ENCODE measurements at places on chromosomes 13 and 19. TPM values are rescaled to one million over a fixed set of nuclear protein-coding genes. Genes with fewer than 3 reads are reported as not detected.
A peak's percentile ranks its signal among the peaks of the same experiment; 100 is the strongest.

Gene CD37
- 26.1 TPM for total RNA-seq

Gene ZNF787
- total RNA-seq = 13.7 TPM

Gene ZNF66
- 14.1 TPM for total RNA-seq

Gene FARSA
- 55.0 TPM for total RNA-seq

Gene CEACAM7
- total RNA-seq = not detected

Gene SLAIN1
- total RNA-seq = 17.0 TPM

GRCh38 chr19:3798137-3798536 lies 12.0 kb upstream of the MATK start:
- H3K27ac ChIP-seq = no peak overlapping the region
- no peaks in the 10 kb centered on the region for H3K36me3 ChIP-seq
- peaks cover 4% of the 10 kb centered on the region for H3K4me1 ChIP-seq

GRCh38 chr13:21130116-21130515 lies 46.2 kb downstream of the SKA3 start:
- no peak for DNase-seq
- no peak overlapping the region for H3K4me3 ChIP-seq
- H3K4me1 ChIP-seq = no peaks in the 10 kb centered on the region
- H3K27me3 ChIP-seq = peaks cover 4% of the 10 kb centered on the region
- H3K36me3 ChIP-seq = no peaks in the 10 kb centered on the region

- H3K27me3 ChIP-seq = no peaks in the 10 kb centered on the region
- no peaks in the 10 kb centered on the region for H3K36me3 ChIP-seq
- DNase-seq = peak; percentile 62
- H3K4me3 ChIP-seq = no peak within 1 kb of the TSS
- no peak within 1 kb of the TSS for H3K27ac ChIP-seq
- H3K4me1 ChIP-seq = no peaks in the 10 kb centered on the region
Measured at GRCh38 chr19:36032251-36033104, at the start of gene CLIP3. Gene CLIP3 (minus strand): TSS chr19:36032873. CDS start chr19:36032357, 516 bp downstream.

DNA sequence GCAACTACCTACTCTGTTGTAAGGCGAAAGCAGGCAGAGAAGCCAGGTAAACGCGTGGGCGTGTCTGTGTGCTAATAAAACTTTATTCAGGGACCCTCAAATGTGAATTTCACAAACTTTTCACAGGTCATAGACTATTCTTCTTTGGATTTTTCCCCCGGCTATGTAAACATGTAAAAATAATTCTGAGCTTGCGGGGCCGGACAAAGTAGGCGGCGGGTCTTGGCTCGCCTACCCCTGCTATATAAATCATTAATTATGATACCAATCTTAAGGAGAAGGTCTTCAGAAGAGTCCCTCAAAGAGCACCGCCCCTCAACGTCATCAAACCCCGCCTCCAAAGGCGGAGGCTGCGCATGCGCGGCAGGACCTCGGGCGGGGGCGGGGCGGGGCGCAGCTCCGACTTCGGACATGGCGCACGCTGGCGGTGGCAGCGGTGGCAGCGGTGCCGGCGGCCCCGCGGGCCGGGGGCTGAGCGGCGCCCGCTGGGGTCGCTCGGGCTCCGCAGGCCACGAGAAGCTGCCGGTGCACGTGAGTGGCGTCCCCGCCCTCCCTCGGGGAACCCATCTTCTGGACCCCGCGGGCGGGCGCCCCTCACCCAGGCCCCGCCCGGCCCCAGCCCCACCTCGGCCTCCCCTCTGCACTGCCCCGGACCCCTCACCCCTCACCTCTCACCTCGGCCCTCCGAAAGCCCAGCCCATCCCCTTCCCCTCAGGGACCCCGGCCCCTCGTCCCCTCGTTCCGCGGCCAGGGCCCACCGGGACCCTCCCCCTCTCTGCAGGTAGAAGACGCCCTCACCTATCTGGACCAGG lies at the start of gene SIN3B:
Gene SIN3B (plus strand): TSS at position 389 of the 812 bp plus-strand sequence. CDS start 23 bp downstream, at position 412.
- peak; percentile 88 for DNase-seq
- no peak within 1 kb of the TSS for H3K27ac ChIP-seq
- H3K36me3 ChIP-seq = no peaks in the 10 kb centered on the region
- H3K4me1 ChIP-seq = peaks cover 30% of the 10 kb centered on the region
- H3K27me3 ChIP-seq = no peaks in the 10 kb centered on the region
- H3K4me3 ChIP-seq = peak within 1 kb of the TSS; percentile 93

Data from adrenal gland (tissue), 19 donors.